ENCODE measurements at places on chromosomes 6 and 20.
A peak's percentile ranks its signal among the peaks of the same experiment; 100 is the strongest.

GRCh38 chr6:28121876-28122275 is 2.5 kb upstream of the ZSCAN16 start:
- DNase-seq: no peak

DNA sequence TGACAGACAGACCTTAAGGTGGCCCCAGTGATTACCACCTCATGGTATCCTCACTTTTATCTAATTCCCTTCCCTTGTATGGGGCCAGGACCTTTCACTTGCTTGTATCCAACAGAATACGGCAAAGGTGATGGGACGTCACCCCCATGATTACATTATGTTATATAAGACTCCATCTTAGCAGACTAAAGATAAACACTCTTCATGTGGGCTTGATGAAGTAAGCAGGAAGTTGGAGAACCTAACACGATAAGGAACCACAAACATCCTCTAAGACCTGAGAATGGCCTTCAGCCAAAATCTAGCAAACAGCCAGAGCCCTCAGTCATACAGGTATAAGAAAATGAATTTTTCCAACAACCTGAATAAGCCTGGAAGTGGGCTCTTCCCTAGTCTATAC is 8.0 kb downstream of the SLC17A3 start:
- DNase-seq: no peak

DNA sequence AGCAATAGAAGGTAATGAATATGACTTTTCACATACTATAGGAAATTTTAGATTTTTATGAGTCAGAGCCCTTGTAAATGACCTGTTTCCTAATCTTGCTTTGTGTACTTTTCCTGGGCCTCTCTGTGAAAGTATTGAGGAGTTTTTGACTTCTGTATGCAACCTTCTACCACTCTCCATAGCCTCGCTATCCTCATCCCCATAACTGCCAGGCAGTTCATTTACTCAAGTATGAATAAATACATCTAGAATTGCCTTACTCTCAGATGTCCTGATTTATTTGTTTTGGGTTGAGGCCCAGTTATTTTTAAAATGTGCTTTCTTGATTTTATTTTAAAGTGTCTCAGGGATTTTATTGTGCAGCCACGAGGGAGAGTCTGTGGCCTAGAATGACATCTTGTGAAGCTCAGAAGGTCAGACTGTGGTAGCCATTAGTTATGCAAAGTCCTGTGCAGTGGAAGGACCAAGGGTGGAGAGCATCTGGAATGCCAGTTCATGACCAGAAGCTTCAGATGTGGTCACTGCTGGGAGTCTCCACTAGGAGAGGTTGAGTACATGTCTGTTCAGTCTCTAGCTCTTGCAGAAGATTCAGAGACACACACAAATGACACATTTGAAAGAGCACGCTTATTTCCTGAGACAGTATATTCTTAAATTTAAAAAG is 346.2 kb upstream of the IMPG1 start:
- no peak for DNase-seq

DNA sequence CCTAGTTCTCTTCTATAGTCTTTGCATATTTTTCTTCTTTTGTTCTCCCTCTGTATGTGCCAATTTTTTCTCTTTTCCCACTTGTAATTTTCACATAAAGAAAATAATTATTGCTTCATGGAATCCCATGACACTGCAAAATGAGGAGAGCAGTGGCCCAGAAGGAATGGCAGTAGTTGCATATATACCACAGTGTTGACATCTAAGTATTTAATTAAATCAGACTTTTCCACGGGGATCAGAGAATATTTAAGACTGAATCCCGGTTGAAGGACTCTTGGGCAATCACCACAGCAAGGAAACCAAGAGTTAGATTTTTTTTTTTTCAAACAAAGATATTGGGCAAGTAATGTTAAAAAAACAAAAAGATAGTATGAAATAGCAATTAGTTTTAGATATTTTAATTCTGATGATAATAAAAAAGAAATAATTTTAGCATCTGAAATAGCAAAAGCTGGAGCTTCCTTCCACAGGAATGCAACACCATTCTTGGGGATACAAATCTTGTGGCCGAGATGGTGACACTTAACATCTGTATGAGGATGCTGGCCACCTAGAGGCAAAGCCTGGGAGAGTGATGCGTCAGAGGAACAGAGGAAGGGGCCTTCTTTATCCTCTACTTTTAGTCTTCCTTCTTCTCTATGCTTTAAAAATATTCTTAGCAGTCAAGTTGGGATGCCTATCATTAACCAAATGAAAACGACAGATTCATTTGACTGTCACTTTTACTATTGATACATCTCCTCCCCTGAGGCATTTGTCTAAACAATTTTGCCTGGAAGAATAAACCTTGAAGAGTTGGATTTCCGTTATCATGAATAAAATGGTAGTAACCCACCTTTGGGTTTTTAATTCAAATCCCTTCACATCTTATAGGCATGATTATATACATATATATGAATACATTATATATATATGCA is 356.2 kb downstream of the GJA1 start:
- no peak for DNase-seq

- peak; percentile 92 for DNase-seq
Observed at GRCh38 chr6:133503336-133503729, 262.2 kb downstream of the EYA4 start.

DNA sequence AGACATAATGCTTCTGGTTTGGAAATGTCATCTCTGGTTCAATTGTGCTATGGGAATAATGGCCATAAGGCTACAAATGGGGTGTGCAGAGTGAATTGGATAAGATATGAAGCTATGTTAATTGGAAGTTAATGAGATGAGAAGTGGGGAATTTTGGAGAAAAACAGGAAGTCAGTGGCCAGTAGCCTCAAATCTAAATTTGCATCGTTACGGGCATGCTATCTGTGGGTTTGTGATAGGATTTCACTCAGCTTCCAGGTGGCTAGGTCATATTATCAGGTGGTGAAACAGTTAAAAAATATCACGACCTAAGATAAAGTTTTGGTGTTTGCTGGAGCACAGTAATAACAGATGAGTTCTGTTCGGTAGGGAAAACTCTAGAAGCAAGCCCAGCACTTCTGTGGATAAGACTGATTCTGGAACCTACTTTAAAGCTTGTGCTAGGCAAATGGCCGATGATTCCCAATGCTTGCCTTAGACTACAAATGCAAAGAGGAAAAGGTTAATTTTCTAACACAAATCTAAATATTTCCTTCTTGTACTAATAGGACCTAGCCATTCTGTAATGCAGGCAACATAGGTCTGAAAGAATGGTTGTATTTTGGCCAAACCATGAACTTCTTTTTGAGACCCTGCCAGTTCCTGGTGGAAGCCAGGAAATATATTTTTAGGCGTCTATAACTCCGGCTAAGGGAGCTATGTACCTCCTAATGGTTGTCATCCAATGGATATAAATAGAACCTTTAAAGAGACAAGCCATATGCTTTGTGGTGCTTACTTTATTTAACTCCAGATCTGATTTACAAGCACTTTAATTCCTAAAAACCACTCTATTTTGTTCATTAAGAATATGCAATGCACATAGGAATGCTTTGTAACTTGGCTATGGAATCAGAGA is 111.0 kb downstream of the PLCB1 start:
- no peak for DNase-seq

DNA sequence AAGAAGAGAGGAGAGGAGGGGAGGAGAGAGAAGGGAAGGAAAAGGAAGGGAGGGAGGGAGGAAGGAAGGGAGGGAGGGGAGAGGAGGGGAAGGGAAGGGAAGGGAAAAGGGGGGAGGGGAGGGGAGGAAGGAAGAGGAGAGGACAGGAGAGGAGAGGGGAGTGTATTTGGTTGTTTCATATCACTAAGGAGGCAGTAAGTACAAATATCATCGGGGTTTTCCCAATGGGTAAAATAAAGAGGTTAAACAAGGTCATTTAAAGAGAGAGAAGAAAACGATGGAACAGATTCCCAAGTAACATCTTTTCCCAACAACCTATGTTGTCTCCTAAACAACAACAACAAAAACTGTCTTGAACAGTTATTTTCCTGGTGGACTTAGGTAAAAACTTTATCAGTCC is 43.6 kb downstream of the MBOAT1 start:
- DNase-seq: no peak

- no peak for DNase-seq
Observed at GRCh38 chr6:149271348-149272340, 45.9 kb upstream of the TAB2 start.

DNA sequence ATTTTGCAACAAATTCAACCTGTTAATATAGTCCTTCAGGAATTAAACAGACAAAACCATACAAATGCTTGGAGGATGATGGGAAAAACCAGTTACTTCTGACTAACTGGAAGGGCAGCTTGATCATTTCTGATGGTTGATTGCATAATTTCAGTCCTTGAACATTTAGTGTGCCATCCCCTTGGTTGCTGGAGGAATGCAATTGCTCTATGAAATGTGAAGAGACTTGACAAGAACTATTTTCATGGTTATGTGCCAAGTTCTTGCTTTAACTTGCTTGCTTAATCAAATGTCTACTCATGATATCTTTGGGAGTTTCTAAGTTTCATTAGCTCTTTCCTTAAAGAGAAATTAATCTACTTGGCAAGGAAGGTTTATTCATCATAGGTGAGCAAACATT is 45.2 kb downstream of the ANKEF1 start:
- no peak for DNase-seq

DNA sequence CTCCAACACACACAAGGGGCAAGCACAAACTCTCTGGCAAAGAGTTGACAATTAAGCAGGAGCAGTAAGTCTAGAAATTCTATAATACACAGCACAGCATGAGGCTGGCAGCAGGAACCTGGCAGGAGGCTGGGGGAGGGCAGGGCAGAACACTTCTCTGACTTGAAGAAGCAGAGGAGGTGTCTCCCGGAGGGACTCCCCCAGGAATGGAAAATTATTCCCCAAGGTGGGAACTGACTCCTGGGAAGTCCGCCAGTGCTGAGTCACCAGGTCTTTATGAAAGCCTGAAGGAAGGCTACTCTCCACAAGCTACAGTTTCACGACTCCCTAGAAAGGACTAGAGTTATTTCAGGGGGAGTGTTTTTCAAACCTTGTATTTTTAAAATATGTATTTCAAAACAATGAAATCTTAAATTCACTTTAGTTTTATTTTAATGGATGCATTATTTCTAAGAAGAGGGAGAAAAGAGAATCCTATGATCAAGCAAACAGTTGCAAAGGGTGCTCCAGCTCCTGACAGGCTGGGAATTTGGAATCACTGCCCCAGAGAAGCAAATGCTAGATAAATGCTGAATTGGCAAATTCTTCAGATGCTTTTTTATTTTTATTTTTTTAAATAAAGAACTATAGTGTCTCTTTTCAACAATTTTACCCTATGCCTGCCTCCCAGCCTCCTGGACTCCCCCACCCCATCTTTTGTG is 192.8 kb downstream of the LY86 start:
- DNase-seq: peak; percentile 6

GRCh38 chr6:81844686-81845085 is 92.2 kb upstream of the TENT5A start:
- no peak for DNase-seq

GRCh38 chr20:9838035-9838377 is 870 bp downstream of the PAK5 start:
- no peak for DNase-seq

DNA sequence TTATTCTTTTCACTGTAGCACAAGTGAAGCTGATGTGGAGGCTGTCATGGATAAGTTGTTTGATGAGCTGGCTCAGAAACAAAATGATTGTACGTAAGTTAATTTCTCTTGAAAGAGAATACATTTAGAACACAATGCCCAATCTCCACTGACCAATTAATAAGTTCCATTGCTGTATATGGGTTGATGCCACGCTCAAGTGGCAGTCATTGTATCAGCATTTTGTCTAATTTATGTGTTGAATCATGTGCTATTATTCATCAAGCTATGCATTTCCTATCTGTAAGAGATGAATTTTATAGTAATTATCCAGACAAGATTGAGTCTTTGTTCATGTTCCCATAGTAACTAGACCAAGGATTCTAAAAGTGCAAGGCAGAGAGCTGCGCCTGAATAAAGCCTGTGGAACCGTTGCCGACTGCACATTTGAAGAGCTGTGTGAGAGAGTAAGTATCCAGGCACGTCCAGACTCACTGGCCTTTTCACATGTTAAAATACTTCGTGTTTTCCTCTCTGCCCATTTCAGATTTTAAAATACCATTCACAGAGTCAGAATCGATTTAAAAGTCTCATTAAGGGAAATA is 83.8 kb upstream of the FOXO3 start:
- peak; percentile 35 for DNase-seq

- DNase-seq: no peak
Observed at GRCh38 chr6:30267423-30267822, 54.2 kb upstream of the TRIM26 start.

GRCh38 chr6:15796844-15797243 is 134.0 kb upstream of the DTNBP1 start:
- no peak for DNase-seq

GRCh38 chr20:16752082-16752481 is 3.9 kb downstream of the OTOR start:
- DNase-seq: no peak

- DNase-seq: no peak
Observed at GRCh38 chr20:50318710-50319109, 128.1 kb downstream of the CEBPB start.

DNA sequence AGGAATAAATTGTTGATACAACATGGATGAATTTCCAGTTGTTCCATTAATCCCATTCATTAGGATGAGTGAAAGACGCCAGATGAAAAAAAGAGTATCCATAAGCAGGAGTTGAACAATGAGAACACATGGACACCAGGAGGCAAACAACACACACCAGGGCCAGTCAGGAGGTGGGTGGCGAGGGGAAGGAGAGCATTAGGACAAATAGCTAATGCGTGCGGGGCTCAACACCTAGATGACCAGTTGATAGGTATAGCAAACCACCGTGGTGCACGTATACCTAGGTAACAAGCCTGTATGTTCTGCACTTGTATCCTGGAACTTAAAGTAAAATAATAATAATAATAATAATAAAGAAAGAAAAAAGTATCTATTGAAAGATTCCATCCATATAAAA is 11.1 kb downstream of the PCED1A start:
- DNase-seq: no peak

GRCh38 chr20:3787324-3788014 is 929 bp upstream of the CENPB start:
- no peak for DNase-seq

- DNase-seq: no peak
Observed at GRCh38 chr6:3061501-3061941, 6.8 kb upstream of the RIPK1 start.
